ENCODE measurements at places on chromosomes 7 and 10. TPM values are rescaled to one million over a fixed set of nuclear protein-coding genes. Genes with fewer than 3 reads are reported as not detected.

DNA sequence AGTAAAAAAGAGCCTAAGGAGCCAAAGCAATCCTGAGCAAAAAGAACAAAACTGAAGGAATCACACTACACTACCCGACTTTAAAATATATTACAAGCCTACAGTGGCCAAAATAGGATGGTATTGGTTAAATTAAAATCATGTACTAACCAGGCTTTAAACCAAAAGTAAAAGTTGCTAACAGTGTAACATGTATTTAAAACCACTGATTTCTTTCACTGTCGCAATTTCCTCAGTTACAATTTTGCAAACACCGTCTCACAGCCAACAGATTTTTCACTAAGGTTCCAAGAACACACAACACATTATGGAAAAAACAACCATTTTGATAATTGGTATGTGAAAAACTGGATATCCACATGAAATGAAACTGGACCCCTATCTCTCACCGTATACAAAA, 74.0 kb downstream of the JMJD1C start:
- DNase-seq: no peak

DNA sequence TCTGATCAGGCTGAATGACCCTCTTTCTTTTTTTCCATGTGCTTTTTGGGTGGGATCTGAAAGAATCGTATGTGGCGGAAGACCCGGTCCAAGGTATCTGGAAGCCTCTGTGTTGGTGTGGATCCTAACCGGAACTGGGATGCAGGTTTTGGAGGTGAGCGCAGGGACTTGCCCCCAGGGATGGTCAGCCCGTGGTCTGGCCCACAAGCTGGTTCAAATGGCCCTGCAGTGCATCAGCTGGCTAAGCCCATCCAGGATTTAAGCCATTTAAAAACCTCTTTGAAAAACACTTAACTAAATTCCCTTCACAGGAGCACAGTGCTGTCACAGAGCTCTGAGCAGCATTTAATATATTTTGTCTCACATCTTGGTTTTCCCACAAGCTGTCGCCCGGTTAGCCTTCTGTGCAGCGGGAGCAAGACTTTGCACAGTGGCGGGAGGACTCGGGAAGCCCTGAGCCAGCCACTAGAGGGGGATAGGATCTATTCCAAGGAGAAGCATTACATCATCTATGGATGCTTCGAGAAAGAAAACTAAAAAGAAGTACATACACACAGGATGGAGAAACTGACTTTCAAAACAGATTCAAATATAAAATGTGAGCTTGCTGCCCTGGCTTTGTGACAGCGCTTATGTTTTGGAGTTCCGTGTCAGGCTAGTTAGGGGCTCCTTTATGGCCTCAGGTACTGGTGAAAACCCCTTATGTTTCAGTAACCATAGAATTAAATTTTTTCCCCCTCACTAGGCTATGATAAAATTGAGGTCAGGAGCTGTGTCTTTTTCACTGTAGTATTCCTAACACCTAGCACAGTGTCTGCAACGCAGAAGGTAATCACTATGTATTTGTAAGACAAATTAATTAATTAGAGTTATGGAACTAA, 11.3 kb downstream of the CPA2 start:
- no peak for DNase-seq

- DNase-seq: peak; percentile 6
These were observed 14.9 kb upstream of the SLIT1 start for GRCh38 chr10:97200616-97201015.

Gene MYOZ1
- not detected for total RNA-seq

GRCh38 chr10:20858292-20859124, 38.6 kb downstream of the NEBL start:
- no peak for DNase-seq

GRCh38 chr7:7223250-7223649, 40.9 kb downstream of the C1GALT1 start:
- no peak for DNase-seq

Gene ADAMTS14
- total RNA-seq: not detected

DNA sequence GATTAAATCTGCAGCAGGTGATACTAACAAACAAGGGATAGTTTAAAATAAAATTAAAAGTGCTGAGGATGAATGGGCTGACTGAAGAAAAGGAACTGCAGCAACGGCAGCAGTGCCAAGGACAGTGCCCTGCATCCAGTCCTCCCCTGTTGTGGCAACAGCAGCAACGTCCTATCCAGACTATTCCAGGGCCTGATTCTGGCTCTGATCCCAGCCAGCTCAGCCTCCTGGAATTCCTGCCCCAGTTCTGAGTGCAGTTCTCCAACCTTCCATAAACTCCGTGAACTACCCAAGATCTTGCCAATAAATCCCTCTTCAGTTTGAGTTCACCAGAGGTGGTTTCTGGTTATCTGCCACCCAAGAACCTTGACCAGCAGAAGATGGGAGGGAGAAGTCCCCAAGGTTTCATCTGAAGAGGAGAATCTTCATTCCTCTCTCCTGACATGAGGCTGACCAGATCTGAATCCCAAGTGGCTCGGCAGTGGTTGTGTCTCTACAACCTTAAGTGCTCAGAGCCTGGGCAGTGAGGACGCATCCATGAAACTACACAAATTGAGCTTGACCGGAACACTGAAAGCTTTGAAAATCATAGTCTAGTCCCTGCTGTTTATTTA, 115.8 kb downstream of the SORBS1 start:
- DNase-seq: peak; percentile 75

DNA sequence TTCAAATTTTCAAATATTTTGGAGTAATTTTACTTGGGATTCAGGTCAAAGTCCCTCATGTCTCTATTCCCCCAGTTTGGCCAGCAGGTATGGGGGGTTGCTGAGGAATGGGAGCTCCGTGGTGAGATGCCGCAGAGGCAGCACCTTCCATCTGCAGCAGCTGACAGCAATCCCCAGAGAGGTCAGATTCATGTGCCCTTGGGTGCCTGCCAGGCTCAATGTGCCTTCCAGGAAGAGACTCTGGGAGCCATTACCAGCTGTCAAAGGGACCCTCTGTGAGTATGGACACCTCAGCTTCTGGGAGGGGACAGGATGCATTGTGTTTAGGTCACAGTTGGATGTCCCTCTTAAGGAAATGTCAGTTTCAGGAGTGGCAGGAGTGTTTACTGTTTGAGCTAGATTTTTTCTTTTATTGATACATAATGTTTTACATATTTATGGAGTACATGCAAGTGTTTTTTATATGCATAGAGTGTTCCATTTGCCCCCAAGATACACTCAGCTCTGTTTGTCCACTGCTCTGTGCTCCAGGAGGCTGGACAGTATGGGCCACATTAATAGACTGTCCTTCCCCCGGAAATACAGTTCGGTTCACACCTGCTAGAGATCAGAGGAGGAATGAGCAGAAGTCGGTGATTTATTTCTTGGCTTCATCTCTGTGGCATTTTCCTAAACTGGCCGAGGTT, 75.3 kb upstream of the GRB10 start:
- no peak for DNase-seq

Gene VPS50
- total RNA-seq: 9.5 TPM

GRCh38 chr10:60376221-60377041, 13.2 kb downstream of the ANK3 start:
- no peak for DNase-seq

Gene PSD
- 1.3 TPM for total RNA-seq

GRCh38 chr7:353746-354325, 63.9 kb downstream of the FOXL3 start:
- DNase-seq: peak; percentile 17

Gene ASL
- total RNA-seq: 49.7 TPM

Gene ARHGEF35
- total RNA-seq: not detected

DNA sequence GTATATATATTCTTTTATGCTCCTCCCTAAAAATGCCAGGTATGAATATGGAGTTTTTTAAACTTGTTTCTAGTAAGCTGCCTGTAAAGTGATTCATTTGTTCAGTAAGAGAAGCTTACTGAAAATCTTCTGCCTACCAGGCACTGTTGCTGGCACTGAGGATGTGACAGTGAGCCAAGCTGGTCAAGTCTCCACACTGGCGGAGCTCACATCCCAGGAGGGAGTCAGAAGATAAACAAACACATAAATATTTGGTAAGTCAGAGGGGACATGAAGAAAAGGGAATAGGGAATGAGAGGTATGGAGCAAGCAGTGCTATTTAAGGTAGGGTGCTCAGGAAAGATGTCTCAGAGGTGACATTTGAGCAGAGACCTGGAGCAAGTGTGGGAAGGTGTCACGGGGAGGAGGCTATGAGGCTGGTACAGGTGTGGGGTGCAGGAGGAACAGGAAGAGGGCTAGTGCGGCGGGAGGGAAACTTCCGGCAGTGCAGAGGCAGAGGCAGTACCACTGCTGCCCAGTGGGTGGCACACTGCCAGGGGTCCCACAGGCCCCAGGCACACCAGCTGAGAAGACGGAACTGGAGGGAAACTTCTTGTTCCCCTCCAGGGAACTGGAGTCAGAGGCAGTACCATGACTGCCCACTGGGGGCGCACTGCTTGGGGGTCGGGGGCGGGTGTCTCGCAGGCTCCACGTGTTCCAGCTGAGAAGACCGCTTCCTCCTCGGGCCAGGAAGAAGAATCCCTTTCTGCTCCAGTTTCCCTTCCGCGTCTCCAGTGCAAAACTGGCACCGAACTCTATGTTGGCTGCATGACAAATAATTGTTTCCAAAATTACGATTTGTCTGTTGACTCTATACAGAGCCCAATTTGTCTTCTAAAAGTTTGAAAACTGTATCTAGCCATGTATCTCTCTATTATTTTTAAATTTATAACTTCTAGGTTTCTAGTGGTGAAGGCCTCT, 161.0 kb downstream of the TEX36 start:
- DNase-seq: peak; percentile 49

- DNase-seq: peak; percentile 45
These were observed 147.1 kb downstream of the LYZL1 start for GRCh38 chr10:29435809-29436501.

- no peak for DNase-seq
These were observed 493.2 kb downstream of the ZWINT start for GRCh38 chr10:55867848-55868247.

GRCh38 chr7:36611703-36612102, 112.6 kb downstream of the AOAH start:
- DNase-seq: no peak

DNA sequence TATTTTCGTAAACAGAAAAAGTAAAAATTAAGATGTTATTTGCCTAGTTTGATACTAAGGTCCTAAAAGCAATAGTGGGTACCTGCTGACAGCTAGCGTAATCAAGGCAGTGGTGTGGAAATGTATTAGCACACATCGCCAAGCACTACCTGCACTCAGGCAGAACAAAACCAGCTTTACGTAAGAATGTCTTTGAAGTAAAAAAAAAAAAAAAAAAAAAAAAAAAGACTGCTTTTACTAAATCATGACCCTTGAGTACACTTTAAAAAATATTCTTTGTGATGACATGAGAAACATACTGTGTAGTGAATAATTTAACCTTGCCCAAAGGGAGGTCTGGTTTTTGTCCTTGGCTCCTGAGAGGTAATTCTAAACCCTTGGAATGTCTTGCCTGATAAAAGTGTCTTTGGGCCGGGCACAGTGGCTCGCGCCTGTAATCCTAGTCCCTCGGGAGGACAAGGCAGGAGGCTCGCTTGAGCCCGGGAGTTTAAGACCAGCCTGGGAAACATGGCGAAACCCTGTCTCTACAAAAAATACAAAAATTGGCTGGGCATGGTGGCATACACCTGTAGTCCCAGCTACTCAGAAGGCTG, 12.7 kb downstream of the XRCC2 start:
- no peak for DNase-seq

DNA sequence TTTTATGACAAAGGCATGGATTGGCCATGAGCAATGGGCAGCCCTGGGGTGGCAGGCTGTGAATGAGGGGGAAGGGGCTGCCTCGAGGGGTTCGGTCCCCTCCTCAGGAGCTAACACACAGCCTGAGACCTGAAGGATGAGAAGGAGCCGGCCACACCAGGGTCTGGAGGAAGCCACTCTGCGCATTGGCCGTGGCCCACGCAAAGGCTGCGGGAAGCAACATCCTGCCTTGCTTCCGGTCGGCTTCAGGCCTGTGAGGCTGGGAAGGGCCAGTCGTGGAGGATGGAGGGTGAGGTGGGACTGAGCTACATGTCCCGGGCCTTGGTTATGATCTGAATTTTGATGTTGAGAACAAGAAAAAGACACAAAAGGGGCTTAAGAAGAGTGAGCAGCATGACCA, 49.4 kb downstream of the RGS10 start:
- DNase-seq: no peak

Gene NPSR1
- total RNA-seq: not detected

Gene CNPY1
- not detected for total RNA-seq

Gene EPDR1
- total RNA-seq: 48.6 TPM

- DNase-seq: no peak
These were observed 20.1 kb upstream of the SMNDC1 start for GRCh38 chr10:110324805-110325280.

Gene C10orf88
- 9.4 TPM for total RNA-seq

DNA sequence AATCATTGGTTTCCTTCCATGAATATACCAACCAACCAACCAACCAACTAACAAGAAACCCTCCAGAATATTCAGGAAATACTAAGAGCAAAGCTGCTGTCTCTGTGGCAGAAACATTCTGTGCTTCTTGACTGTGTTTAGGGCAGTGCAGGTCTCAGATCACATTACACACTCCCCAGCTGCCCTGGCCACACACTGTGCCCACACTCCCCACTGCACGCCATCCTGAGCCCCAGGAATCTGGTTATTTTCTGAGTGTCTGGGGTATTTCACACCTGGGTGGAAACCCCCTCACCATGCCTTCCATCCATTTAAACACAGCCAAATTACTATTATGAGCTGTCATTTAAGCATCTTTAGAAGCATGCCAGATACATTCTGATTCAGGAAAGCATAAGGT, 183.7 kb upstream of the ANK3 start:
- DNase-seq: no peak

Gene OPN4
- total RNA-seq: not detected

GRCh38 chr7:47739301-47739875, 157.5 kb upstream of the TNS3 start:
- DNase-seq: no peak

DNA sequence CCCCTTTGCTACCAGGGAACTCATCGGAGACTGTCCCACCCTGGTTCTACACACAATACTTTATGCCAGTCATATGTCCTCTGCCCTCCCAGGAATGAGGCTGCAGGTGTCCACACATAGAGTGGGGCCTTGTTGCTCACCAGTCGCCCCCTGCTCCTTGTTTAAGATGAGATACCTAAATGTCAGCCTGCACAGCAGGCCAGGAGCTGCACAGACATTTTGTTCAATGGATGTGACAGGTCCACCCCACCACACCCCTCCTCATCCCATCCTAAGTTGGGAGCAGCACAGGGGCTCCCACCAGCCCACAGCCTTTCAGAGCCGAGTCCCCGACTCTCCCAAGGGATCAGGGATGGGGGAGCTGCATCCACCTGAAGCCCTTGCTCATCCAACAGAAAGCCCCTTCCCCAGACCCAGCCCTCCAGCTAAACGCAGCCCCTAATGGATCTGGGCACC, 6.2 kb upstream of the GRID1 start:
- no peak for DNase-seq

GRCh38 chr10:48358162-48358561, 51.7 kb downstream of the MAPK8 start:
- no peak for DNase-seq
